Bronchial smooth muscle cell (primary cell): ENCODE measurements at places on chromosomes 16 and 17. TPM values are rescaled to one million over a fixed set of nuclear protein-coding genes. Genes with fewer than 3 reads are reported as not detected.

The PVALEF gene
- not detected in 2 replicates for total RNA-seq

The KRTAP3-3 gene
- not detected in 2 replicates for total RNA-seq

The ATP2A1 gene
- total RNA-seq: 0.16 and 0.43 TPM in 2 replicates

The ABI3 gene
- total RNA-seq: not detected in 2 replicates

The ITGAD gene
- total RNA-seq: not detected in 2 replicates

The CTDNEP1 gene
- 19.1 and 23.0 TPM in 2 replicates for total RNA-seq
